Glomerular endothelial cell (primary cell): ENCODE measurements at places on chromosomes 6 and 20. TPM values are rescaled to one million over a fixed set of nuclear protein-coding genes. Genes with fewer than 3 reads are reported as not detected.

Gene THEMIS
- not detected in 2 replicates for total RNA-seq

- DNase-seq, result no peak
These were observed 113.1 kb downstream of the ADAT2 start for GRCh38 chr6:143337201-143337949.

DNA sequence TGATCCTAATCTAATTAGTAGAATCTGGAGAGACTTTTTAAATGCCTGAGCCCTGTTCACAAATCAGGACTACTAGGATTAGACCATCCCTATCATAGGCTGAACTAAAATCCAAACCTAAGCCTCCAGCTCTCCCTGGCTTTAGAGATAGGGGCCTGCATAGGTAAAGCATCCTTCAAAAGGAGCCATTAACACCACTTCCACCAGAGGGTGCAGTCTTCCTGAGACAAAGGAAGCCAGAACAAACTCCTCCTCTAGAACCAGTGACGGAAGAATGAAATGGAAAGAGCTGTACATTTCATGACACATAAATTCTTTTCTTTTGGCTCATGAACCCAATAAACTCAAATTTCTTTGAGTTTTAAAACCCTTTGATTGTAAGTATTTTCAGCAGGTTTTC lies 291.2 kb upstream of the ADGRB3 start:
- no peak for DNase-seq

Gene PDE10A
- 5.4 and 10.0 TPM in 2 replicates for total RNA-seq

DNA sequence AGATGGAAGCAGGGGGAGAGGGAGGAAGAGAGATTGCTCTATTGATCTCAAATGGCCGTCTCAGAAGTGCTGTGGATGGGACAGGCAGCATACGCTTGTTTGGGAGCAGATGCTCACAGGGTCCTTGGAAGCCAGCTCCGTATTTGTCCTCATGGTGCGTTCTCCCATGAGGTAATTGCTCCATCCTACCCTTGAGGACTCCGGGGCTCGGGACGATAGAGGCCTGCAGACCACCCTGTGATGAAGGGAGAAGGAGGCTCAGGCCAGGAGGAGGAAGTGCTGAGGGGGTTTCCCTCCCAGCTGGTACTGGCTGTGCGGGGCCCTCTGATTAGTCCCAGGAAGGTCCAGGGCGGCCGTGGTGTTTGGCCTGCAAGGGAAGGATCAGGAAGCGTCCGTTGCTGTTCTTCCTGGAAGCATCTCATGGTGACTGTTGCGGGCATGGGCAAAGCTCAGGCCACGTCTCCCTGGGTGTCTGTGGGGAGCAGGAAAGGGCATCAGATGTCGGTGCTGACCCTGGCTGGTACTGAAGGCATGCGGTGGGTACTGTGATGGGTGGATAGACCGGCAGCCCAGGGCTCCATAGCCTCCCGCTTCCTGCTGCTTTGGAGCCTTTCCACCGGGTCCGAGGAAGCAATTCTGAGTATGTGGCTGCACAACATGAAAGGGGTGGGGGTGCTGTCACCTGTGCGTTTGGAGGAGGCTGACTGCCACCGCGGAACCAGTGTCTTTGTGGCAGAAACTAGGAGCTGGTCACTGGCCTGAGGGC lies 158.3 kb downstream of the SYCP2 start:
- DNase-seq, result no peak

GRCh38 chr20:7352165-7352564 lies 584.7 kb downstream of the BMP2 start:
- DNase-seq, result no peak

DNA sequence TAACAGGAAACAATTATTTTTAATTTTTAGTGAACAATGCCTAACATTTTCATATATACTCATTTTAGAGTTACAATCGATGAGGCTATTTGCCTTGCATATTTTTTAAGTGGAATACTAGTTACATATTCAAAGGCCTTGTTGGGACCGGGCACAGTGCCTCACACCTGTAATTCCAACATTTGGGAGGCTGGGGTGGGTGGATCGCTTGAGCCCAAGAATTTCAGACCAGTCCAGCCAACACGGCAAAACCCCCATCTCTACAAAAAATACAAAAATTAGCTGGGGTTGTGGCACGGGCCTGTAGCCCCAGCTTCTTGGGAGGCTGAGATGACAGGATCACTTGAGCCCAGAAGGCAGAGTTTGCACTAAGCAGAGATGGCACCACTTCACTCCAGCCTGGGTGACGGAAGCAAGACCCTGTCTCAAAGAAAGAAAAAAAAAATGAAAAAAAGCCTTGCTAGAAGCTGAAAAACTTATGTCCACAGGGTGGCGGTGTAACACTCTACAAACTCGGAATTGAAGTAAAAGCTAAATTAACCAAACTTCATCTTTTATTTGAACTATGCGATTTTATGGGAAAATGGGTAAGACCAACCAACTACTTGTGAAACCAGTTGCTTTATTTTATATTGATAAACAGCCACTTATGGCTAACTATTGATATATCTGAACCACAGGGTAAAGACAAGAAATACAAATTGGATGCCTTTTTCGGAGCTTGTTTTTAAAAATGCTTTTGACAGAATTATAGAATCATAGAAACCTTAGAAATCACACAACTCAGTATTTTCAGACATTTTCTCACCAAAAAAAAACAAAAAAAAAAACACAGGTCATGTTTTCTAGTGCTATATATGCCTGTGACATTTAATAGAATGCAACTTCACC lies 24.1 kb upstream of the ROS1 start:
- peak; percentile 61 for DNase-seq
